ENCODE measurements at places on chromosomes 4 and X.
A peak's percentile ranks its signal among the peaks of the same experiment; 100 is the strongest.

DNA sequence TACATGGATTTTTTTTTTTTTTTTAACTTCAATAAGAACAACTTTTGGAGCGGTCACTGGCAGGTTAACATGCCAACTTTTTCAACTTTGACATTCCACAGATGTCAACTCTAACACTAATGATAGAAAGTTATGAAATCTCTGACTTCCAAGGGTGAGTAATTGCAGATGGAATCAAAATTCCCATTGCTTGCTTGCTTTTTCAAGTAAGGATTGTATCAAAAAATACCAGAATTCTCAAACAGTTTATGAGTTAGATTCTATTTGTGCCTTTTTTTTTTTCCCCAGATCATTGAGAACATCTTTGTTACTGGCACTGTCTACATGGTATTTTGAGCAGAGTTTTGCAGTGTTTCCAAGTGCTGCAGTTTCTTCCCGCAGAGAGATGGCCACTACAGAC, 50.3 kb upstream of the OTUD4 start:
- DNase-seq = no peak

GRCh38 chrX:133999031-133999705, 13.8 kb upstream of the GPC3 start:
- no peak for DNase-seq

DNA sequence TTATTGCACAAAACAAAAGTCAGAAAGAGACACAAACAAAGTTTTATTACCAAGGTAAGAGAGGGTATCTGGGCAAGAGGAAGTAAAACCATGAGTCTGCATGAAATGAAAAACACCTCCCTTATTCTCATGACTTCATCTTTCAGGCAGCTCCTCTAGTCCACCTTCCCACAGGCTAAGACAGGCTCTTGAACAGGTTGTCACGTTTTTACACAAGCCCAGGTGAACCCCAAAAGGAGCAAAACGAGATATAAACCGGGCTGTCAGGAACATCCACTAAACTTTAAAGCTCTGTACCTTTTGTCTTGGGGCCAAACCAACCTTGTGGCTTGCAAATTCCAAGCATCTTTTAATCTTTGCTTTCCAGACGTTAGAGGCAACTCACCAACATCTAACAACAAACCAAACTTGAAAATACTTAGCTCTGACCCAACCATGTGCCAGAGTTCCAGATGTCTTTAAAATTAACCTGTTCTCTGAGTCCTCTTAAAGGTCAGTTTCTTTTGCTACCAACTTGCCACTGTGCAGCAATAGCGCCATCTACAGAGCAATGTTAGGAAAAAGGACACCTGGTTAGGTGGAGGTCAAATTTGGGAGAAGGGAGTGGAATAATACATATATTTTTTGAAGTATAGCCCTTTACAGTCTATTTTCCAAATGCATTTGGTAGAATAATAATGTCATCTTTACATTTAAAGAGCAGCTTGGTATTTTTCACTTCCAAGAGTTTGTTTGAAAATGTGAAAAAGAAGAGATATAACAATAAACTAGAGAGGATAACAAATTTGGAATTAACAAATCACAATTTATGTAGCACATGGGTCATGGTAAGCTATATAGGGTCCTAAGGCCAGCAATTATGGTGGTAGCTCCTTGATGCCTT, 73.1 kb downstream of the QRFPR start:
- peak; percentile 0 for DNase-seq

- DNase-seq = no peak
Measured at GRCh38 chr4:132180020-132180427, 969.1 kb upstream of the PCDH10 start.
